ENCODE measurements at places on chromosomes 2 and 18. TPM values are rescaled to one million over a fixed set of nuclear protein-coding genes. Genes with fewer than 3 reads are reported as not detected.

Gene COL3A1
- 9.3 TPM for total RNA-seq

Gene DSG3
- not detected for total RNA-seq

Gene ZNF804A
- total RNA-seq: 1.5 TPM

Gene GKN1
- total RNA-seq: not detected

Gene ANKRD30B
- not detected for total RNA-seq

Gene SP140L
- total RNA-seq: 13.9 TPM

Gene ADGRF3
- total RNA-seq: not detected

Gene CACNB4
- 0.12 TPM for total RNA-seq

Gene CAPN14
- total RNA-seq: 0.11 TPM

Gene TMEFF2
- total RNA-seq: 0.12 TPM

Gene GRHL1
- total RNA-seq: 2.2 TPM

Gene ANO7
- total RNA-seq: 0.69 TPM

Gene RNU2-63P
- not detected for total RNA-seq

Gene PLEK
- total RNA-seq: not detected

Gene DCDC2C
- total RNA-seq: not detected

Gene HOXD4
- 2.5 TPM for total RNA-seq

Gene HJURP
- 86.3 TPM for total RNA-seq

Gene RPRM
- 0.40 TPM for total RNA-seq

Gene CTDSP1
- total RNA-seq: 36.3 TPM

Gene AMER3
- not detected for total RNA-seq

Gene ACTR3
- 409 TPM for total RNA-seq

Gene SLC4A3
- 2.3 TPM for total RNA-seq

Data from Daoy (cell line).